ENCODE measurements at places on chromosomes 12 and 14.

GRCh38 chr12:44159216-44159615 lies 323.3 kb downstream of the TMEM117 start:
- DNase-seq, result no peak

DNA sequence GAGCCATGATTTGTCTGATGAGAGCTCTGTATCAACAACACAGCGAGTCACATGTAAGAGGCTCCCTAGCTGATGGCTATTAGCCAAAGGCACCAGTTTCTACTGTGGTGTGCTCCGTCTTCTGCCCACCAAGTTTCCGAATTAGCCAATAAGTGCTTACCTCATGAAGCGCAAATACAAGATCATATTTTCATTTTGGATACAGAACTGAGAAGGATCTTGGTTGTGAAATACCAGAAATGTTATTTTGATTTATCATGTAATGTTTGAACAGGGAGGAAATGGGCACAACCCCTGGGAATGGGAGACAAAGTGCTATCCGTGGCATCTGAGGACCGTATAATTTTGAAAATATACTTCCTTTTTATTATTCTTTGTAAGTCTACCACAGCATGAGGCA lies 234.3 kb downstream of the DACT1 start:
- DNase-seq, result no peak

DNA sequence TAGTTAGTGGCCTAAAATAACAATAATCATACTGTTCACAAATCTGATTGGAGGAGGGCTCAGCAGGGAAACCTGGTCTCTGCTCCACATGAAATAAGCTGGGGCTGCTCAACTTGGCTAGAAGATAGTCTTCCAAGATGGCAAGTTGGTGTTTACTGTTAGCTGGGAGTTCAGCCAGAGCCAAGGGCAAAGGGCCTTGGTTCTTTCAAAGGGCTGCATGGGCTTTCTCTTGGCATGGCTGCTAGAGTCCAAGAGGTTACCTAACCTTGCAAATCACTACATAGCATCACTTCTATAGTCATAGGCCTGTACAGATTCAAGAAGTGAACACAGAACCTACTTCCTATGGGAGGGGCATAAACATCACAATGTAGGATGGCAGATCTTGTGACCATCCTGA lies 7.1 kb downstream of the EXOC5 start:
- DNase-seq, result no peak

- DNase-seq, result no peak
Measured at GRCh38 chr14:61218767-61219166, 62.4 kb downstream of the TMEM30B start.

DNA sequence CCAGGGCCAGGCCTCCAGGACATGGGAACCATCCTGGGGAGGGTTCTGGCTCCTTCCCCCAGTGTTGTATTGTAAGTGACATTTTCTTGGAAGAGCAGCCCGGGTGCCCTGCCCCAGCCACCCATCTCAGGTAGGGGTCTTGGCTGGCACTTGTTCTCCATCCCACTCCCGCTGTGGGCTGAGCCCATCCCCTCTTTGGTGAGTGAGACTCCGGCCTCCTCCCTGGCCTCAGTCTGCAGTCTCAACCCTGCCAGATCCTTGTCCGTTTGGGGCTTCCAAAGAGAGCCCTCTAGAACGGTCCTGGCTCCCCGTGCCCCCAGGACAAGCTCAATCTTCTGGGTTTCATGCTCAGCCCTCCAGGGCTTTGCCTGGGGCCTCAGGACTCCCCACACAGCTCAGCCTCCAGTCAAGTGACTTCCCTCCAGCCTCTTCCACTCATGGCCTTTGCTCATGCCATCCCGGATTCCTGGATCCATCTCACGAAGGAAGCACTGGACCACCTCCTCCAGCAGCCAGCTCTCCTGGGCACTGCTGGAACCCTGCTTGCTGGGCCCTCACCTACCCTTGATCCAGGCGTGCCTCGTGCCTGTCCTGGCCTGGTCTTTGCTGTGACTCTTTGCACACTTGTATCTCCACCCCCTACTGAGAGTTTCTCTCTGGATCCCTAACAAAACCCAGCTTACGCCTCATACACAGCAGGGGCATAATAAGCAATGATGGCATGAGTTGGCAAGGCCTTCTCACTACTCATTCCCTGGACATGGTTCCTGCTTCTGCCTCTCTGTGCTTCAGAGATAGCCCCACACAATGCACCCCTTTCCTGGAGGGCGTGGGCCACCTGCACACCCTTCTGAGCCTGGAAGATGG lies 297.4 kb upstream of the RTL1 start:
- DNase-seq, result no peak

GRCh38 chr12:64229240-64229639 lies 7.1 kb upstream of the KICS2 start:
- no peak for DNase-seq

- no peak for DNase-seq
Measured at GRCh38 chr12:112686373-112686772, 105.2 kb upstream of the RPH3A start.

GRCh38 chr12:3201339-3202051 lies 124.3 kb downstream of the TSPAN9 start:
- DNase-seq, result no peak

DNA sequence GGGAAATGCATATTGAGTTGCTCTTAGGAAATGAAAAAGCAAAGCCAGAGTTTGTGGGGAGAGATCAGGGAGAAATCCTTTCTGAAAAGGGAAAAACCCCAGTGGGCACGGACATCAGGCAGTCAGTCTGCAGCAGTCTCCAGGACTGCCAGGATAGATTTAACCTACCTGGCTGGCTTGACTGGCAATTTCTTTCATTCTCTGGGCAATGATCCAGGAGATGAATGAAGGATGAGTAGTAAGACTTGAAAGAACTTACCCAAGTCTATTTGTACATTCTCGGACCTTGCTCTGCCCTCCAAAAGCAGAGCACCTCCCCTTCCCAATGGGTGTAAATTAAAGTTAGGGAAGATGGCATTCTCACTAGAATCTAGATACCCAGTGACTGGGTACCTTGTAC lies 42.9 kb downstream of the CMAS start:
- DNase-seq, result no peak

GRCh38 chr12:54967461-54967860 lies 17.1 kb downstream of the TESPA1 start:
- DNase-seq, result no peak

DNA sequence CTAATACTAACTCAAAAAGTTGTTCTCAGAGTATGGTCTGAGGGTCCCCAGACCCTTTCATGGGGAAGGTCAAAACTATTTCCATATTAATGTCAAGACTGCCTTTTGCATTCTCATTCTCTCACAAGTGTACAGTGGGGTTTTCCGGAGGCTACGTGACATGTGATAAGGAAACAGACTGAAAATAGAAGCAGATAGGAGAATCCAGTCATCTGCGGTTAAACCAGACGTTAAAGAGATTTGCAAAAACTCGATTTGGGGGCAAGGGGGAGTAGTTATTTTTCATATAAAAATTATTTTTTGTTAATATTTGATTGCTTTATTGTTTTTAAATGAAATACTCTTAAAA lies 1.0 kb upstream of the NAP1L1 start:
- DNase-seq, result peak; percentile 21

- DNase-seq, result no peak
Measured at GRCh38 chr12:87813476-87814234, 215.5 kb downstream of the C12orf50 start.

DNA sequence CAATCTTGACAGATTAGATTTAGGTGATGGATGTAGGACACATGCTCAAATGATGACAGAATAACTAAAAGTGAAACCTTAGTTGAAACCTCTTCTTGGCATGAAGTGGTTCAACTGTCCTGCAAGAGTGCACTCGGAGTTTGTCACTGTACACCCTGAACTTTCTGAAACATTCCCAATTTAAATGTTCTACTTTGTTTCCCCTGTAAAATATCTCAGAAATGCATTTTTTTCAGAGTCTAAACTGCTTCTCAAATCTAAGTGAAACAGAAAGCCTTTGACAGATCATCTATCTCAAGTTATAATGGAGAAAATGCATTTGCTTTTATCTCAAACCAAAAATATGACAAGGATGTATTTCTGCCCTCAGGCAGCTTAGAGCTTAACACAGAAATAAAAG lies 66.0 kb downstream of the BHLHE41 start:
- no peak for DNase-seq

GRCh38 chr12:92055877-92056276 lies 89.8 kb downstream of the BTG1 start:
- peak; percentile 58 for DNase-seq

GRCh38 chr14:103528587-103529382 lies at the start of gene TRMT61A:
TSS of gene TRMT61A (plus strand) at chr14:103529196. CDS start at chr14:103529979, 783 bp downstream.
- DNase-seq, result peak; percentile 69

DNA sequence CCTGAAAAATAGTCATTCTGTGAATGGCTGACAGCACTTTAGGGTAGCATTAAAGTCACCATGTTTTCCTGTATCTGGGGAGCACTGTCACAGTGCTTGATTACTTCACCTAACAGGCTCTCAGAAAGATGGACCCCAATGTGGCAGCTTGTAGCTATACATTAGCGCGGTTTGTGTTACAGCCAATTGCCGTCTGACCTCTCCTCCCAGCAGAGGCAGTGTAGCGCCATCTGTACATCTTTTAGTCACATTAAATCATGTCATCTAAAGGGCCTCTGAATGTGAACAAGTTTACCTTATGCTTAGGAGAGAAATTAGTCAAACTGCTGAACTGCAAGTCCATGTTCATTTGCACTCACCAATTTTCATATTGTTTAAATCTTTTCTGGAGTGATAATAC lies 113.7 kb downstream of the LMO3 start:
- no peak for DNase-seq

- DNase-seq, result no peak
Measured at GRCh38 chr14:55697414-55697861, 117.4 kb downstream of the KTN1 start.

DNA sequence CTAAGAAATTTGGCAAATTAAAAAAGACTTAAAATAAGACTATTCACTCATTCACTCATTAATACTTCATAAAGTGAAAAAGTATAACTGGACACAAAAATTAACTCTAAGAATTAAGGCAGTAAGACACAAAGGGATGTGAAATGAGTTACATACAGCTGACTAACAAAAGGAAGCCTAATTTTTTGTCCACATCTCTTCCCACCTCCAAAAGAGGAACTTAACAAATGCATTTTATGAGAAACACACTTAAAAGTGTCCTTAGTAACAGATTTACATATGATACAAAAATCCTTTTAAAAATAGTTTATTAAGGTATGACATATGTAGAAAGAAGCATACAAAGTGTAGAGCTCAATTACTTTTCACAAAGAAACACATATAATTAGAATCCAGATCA lies 88.9 kb downstream of the NUMB start:
- DNase-seq, result no peak

- no peak for DNase-seq
Measured at GRCh38 chr12:89825591-89826449, 117.2 kb upstream of the ATP2B1 start.

- no peak for DNase-seq
Measured at GRCh38 chr12:1518591-1519516, 75.5 kb downstream of the FBXL14 start.

GRCh38 chr14:96362965-96363750 lies at the start of the genes ATG2B and GSKIP:
TSS of gene ATG2B (minus strand) at chr14:96363341. CDS start at chr14:96362976, 365 bp downstream.
TSS of gene GSKIP (plus strand) at chr14:96363526. CDS start at chr14:96382248, 18,722 bp downstream.
- peak; percentile 96 for DNase-seq

GRCh38 chr12:10067942-10068341 lies 30.8 kb downstream of the CLEC1A start:
- DNase-seq, result no peak

GRCh38 chr14:59601056-59601455 lies 24.4 kb upstream of the CCDC175 start:
- no peak for DNase-seq

DNA sequence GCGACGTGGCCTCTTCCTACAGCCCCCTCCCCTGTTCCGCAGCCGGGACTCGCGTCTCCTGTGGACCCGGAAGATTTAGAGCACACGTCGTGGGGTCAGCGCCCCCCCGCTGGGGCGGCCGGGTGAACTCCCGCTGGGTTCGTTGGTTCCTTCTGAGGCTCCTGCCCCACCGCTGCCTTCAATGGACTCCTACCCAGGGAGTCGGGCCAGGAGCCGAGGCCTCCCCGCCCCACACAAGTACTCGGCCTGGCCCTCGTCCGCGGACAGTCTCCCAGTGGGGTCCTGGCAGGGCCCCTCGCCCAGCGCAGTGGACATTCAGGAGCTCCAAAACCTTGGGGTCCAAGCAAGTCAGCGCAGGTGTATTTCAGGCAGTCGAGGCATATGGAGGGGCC lies 1.2 kb downstream of the MMP17 start:
- DNase-seq, result no peak

DNA sequence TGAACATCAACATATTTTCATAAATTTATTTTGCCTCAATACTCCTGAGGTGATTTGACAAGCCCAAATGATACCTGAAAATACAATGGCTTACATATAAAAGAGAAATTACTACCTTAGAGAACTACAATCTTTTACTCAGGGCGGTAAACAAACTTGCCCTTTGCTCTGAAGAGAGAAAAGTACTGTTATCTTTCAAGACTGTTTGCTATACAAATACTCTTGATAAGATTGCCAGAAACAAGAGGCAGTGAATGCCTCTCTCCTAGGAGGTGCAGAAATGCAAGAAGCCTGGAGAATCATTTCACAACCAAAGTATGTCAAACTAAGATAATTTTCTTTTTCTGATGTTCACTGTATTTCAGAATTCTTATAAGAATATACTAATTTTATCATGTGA lies 160.3 kb downstream of the ALX1 start:
- DNase-seq, result no peak

Data from activated CD4-positive, alpha-beta T cell treated with anti-CD3 and anti-CD28 coated beads, Interleukin-2, amount 50 U/mL, for 48 hours (primary cell).